G401 (cell line): ENCODE measurements at places on chromosomes 3 and 15.

DNA sequence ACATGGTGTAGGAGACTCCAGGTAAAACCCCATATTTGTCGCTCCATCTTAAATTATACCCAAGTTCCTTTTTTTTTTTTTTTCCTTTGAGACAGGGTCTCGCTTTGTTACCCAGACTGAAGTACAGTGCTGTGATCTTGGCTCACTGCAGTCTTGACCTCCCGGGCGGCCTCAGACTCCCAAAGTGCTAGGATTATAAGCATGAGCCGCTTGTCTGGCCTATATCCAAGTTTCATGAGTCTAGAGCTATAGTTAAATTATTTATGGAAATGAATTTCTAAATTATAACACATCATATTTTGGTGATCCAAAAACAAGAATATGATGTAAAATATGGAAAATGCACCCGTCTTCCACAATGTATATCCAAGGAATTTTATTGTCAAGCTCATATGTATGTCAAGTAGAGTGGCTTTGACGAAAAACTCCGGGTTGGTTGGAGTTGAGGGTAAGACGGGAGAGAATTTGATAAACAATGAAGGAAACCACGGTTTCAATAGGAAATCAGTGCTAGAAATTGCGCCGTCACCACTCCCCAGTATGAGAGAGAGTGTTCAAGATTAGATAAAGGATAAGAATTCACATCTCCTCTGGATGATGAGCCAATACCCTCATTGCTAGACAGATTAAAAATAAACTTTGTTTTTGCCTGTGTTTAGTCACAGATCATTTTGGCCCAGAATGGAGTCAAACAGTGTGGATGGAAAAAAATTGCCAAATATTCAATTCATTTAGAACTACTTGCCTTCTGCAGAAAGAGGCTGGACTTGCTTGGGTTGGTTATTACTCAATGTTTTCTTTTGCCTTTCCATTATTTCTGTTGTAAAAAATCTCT lies 209.2 kb upstream of the NR2F2 start:
- no peak for DNase-seq

DNA sequence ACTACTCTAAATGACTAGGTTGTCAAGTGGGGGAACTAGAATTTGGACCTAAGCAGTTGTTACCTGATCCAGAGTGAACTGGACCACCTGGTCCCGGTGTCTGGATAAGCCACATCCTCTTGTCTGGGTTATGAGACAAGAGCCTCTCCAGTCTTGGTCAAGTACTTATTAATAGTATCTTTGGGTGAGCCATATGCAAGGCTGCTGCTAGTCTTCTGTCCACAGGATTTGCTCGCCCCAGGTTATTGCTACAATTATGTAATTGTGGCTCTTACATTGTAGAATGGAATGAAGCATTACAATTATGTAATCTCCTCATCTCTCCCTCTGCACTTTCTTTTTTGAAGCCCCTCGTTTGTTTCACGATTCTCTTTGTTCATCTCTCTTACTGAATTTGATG lies 24.0 kb upstream of the AGBL1 start:
- DNase-seq: no peak

DNA sequence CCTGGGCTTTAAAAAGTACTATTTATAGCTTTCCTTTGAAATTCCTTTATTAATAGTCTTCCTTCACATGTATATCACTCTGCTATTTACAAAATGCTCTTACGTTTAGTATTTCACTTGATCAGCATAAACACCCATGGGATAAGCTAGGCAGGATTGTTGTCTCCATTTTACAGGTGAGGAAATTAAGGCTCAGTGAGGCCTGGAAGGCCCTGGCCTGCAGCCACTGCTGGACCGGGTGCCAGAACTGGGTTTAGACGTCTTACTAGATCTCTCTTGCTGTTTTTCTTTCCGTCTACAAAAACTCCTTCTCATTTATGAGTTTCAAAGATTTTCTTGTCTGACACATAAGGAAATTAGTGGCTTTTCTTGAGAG lies 236.4 kb downstream of the LPP start:
- no peak for DNase-seq

GRCh38 chr3:152276681-152277080 lies 8.0 kb downstream of the MBNL1 start:
- DNase-seq: no peak
